ENCODE measurements at places on chromosomes 7 and 10.
A peak's percentile ranks its signal among the peaks of the same experiment; 100 is the strongest.

DNA sequence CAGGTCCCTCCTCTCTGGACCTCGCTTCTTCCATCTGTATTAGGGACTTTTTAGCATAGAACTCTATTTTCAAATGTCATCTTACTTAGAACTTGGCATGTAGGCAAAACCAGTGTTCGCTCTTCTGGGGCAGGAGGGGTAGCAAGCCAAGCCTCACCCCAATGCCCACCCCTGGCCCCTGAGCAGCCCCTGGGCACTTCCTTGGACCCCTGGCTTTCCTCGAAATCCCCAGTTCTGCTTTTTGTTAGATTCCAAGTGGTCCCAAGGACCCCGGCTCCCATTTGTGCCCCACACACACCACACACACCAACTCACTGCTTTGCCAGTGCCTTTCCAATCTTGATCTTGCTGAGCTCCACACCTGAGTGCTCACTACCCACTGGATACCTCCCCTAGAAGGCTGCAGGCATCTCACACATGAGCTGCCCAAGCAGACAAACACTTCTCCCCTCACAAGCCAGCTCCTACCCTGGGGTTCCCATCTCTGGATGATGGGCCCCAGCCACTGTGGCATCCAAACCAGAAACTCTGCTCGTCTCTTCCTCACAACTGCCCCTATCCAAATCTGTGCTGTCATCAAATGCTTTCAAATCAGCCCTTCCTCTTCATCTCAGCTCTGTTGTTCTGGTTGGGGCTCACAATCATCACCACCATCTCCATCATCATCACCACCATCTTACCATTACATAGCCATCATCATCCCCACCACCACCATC lies 167.9 kb upstream of the ZMIZ1 start:
- no peak for DNase-seq

- DNase-seq: no peak
Observed at GRCh38 chr10:68367121-68367520, 34.4 kb upstream of the PBLD start.

DNA sequence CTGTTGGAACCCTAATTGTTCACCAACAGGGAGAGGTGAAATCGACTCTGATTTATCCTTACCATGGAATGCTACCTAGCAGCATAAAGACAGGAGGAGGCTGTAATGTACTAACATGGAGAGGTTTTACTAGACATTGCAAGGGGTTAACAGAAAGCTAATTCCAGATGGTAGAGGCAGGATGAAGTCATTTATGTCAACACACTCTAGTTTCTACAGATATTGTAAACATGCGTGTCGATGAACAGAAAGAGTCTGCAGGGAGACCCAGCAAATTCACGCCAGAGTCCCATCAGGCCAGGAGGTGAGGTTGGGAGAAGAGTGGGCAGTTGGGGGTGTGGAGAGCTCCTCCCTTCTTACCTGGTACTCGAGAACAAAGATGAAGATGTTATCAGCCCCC lies 7.0 kb downstream of the NPC1L1 start:
- DNase-seq: no peak

- no peak for DNase-seq
Observed at GRCh38 chr10:70853457-70853856, 34.9 kb downstream of the PCBD1 start.

- no peak for DNase-seq
Observed at GRCh38 chr10:51313773-51314478, 239.6 kb downstream of the PRKG1 start.

GRCh38 chr7:43658718-43659548 lies 70.4 kb downstream of the COA1 start:
- DNase-seq: peak; percentile 83

DNA sequence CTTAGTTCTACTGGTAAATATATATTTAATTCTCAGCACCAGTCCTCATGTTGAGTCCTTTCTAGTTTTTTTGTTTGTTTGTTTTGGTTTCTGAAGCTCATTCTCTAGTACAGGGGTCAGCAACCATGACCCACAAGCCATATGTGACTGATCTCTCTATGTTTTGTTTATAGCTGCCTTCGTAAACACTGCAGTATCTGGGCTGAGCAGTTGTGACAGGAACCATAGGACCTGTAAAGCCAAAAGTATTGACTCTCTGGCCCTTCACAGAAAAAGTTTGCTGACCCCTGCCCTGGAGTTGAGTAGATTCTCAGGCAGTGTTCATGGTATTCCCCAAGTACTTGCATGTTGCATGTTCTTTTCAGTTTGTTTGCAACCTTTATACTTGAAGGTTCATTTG lies 20.8 kb downstream of the NET1 start:
- DNase-seq: no peak

DNA sequence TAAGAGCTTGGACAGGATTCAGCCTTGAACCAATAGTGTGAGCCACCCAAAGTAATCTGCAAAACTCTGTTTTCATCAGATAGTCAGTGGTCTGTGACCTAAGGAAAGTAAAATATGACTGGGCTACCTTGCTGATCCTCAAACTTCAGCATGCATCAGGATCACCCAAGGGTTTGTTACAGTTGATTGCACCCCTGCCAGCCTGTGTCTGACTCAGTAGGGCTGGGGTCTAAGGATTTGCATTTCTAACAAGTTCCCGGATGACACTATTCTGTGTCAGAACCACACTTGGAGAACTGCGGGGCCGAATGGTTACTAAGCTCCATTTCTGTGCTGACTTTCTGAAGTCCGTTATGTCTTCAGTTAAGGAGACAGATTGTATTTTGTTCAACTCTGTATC lies 40.6 kb upstream of the TSPAN13 start:
- DNase-seq: peak; percentile 99

- DNase-seq: no peak
Observed at GRCh38 chr10:63829573-63830149, 308.5 kb downstream of the REEP3 start.

DNA sequence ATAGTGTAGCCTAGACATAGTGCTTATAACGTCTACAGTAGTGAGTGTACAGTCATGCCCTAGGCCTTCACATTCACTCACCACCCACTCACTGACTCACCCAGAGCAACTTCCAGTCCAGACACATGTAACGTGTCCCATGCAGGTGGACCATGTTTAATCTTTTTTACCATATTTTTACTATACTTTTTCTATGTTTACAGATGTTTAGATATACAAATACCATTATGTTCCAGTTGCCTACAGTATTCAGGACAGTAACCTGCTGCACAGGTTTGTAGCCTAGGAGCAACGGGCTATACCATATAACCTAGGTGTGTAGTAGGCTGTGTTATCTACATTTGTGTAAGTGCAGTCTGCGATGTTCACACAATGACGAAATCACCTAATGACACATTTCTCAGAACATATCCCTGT lies 11.0 kb downstream of the MPP7 start:
- DNase-seq: peak; percentile 63

DNA sequence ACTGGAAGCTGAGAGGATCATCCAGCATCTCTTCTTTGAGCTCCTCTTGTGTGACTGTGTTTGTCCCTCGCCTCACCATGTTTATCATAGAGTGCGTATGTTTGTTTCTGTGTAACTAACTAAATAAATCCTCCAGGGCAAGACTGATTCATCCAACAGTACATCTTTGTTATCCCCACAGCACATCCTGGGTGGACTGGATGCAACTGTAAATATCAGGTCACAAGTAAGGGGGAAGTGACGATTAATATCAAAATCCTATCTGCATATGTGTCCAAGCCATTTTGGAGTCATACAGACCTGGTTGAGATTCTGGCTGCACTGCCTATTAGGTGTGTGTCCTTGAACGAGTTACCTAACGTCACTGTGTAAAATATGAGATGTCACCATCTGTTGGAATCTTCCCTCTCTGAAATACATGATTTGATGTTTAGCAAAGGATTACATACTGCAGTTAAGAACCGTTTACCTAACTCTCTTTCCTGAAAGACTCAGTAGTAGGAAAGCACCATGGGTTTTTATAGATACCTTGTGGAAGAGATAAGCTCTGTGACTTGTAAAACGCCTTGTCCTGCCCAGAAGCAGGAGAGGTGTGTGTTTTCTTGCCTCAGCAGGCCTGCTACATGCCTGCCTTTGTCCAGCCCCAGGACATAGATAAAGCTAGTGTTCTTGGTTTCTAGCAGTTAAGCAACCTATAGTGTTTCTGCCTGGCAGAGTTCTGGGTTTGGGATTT lies 25.8 kb downstream of the WBP1L start:
- DNase-seq: no peak

DNA sequence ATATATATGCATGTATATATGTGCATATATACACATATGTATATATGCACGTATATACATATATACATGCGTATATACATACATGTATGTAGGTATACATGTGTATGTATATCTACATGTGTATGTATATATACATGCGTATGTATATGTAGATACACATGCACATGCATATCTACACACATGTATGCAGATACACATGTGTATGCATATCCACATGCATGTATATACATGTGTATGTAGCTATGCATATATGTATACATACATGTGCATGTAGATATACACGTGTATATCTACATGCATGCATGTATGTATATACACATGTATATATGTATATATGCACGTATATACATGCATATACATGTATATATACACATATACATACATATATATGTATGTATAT lies 95.8 kb upstream of the STEAP4 start:
- no peak for DNase-seq

- peak; percentile 100 for DNase-seq
Observed at GRCh38 chr10:126062131-126063032, 166.0 kb downstream of the FANK1 start.

DNA sequence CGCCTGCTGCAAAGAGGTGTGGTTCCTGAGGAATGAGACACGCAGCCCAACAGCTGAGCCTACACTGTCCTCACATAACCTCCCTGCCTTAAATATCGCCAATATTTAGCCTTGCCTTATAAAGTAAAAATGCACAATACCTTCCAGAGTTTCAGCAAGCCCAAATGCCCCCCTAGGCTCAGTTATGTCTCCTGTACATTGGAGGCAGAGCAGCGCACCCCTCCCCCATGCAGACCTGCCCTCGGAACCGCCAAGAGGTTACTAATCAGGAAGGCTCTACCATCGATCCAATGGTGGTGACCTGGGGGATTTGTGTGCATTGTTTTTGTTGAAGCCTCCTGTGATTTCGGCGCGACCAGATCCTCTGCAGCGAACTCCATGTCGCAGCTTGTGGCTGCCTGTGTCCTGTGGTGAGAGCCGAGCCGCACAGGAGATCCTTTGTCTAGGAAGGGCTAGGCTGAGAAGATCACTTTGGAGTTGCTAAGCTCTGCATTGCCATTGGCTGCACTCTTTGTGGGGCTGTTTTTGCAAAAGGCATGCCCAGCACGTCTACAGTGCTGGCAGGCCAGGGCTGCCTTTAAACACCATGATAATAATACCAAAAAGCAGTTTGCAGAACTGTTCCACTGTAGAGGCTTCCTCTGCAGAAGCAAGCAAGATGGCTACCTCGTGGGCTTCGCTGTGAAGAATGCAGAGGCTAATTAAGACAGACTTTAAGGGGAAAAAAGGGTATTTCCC lies 40.1 kb downstream of the TET1 start:
- DNase-seq: peak; percentile 46

DNA sequence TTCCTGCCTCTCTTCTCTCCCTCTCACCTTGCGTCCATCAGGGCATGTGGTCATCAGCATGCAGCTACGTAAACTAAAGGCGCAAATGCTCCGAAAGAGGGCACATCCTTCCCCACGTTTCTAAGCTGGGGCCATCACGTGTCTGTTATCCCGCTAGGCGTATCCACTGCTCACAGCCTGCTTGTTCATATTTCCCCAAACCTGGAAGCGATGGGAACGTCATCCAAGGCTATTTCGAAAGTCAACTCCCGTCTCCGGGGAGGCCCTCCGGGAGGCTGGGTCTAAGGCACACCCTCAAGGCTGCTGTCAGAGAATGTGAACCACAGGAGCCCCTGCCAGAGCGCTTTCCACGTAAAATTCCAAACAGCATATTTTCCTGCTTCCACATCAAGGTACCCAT lies 199.2 kb downstream of the DIP2C start:
- DNase-seq: no peak

GRCh38 chr10:113000876-113001598 lies 51.0 kb downstream of the TCF7L2 start:
- no peak for DNase-seq

- no peak for DNase-seq
Observed at GRCh38 chr7:73668103-73668885, 663 bp downstream of the VPS37D start.

GRCh38 chr10:20237586-20237985 lies 421.4 kb downstream of the PLXDC2 start:
- DNase-seq: no peak

GRCh38 chr7:19290968-19291367 lies 145.7 kb upstream of the FERD3L start:
- DNase-seq: no peak

DNA sequence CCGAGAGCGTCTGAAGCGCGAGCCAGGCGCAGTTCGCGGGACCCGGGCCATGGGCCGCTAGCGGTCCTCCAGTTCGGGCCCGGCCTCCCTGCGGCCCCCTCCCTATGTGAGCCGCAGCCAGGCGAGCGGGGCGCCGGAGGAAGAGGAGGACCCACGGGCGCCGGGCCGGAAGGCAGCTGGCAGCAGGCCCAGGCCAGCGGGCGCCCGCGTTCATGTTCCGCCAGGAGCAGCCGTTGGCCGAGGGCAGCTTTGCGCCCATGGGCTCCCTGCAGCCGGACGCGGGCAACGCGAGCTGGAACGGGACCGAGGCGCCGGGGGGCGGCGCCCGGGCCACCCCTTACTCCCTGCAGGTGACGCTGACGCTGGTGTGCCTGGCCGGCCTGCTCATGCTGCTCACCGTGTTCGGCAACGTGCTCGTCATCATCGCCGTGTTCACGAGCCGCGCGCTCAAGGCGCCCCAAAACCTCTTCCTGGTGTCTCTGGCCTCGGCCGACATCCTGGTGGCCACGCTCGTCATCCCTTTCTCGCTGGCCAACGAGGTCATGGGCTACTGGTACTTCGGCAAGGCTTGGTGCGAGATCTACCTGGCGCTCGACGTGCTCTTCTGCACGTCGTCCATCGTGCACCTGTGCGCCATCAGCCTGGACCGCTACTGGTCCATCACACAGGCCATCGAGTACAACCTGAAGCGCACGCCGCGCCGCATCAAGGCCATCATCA lies 1.1 kb downstream of the ADRA2A start:
- DNase-seq: no peak

- no peak for DNase-seq
Observed at GRCh38 chr7:77309714-77310220, 106.4 kb downstream of the GSAP start.

DNA sequence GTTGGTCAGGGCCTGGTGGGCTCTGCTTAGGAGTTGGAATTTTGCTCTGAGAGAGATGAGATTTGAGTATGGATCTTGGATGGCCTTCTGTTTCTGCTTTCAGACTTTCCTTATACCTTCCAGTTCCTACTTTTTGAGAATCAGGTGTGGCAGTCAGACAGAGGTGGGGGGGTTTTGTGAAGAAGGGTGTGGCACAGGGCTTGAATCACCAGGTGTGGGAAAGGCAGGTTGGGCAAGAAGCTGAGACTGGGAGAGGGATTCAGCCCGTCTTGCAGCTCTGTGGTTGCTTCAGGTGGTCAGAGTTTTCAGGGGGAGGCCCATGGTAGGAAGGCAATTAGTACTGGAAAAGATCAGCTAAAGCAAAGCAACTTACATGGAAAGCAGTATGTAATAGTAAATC lies 340.2 kb downstream of the LRMDA start:
- no peak for DNase-seq

DNA sequence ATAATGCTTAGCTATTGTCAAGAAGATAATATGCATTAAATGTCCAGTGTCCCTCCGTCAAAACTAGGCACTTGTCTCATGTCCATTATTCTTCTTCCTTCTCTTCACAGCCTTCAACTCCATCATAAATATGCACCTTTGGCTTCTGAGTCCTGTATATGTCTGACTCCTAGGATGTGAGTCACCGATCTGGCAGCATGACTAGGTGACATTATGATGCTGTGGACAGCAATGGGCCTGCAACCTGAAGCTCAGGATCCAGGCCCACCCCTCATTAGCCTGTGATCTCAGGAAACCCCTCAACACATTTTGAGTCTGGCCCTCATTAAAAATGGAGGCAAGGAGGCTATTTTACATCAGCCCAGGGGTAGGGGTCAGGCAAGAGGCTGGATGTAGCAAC lies 362.5 kb upstream of the ZMIZ1 start:
- peak; percentile 45 for DNase-seq

All from RCC 7860 (cell line).